CD4-positive, CD25-positive, alpha-beta regulatory T cell (primary cell): ENCODE measurements at places on chromosomes 4 and X.

- no peak for DNase-seq
These were observed 74.3 kb upstream of the ANXA3 start for GRCh38 chr4:78477276-78477675.

GRCh38 chr4:18155067-18156041, 133.8 kb upstream of the LCORL start:
- no peak for DNase-seq

GRCh38 chr4:48553720-48554119, 63.7 kb downstream of the ZAR1 start:
- no peak for DNase-seq

DNA sequence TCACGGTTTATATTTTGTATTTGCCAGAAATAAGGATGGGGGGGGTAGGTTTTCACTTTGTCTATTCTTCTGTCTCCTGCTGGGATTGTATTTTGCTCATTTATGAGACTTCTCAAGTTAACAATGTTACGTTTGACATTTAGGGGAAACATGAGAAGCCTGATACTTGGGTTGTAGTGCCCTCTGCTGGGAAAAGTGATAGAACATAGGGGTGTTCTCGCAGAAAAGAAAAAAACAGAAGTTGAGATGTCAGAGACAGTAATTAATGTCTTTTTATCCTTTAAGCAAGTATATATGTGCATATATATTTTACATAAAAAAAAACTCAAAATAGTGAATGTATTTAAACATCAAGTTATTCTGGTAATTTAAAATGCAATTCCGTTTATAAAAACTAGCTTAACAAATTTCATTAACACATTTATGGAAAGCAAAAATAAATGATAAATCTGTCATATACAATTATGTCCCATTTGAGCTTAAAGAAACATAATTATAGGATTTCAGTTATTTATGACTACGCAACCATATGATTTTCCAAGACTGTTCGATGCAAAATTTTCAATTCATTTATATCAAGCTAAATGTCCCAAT, 46.0 kb upstream of the TMPRSS11F start:
- DNase-seq: no peak

GRCh38 chrX:38320819-38321218, 6.5 kb downstream of the RPGR start:
- DNase-seq: no peak

DNA sequence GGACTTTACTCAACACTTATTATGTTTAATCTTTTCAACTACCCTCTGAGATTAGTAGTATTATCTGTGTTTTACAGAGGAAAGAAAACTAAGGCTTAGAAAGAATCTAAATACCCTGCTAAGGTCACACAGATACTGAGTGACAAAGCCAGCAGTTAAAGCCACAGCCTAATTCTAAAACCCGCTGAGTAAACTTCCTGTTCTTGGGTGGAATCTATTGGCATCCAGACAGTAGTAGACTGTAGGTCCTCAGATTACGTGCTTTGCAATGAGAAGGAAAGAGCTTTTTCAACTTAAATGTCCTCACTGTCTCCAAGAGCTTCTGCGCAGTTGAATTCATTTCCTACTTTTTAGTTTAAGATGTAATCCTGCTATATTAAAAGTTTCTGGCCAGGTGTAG, 126.0 kb downstream of the TENM3 start:
- DNase-seq: no peak
